ENCODE measurements at places on chromosomes 1 and 21.

GRCh38 chr1:91924146-91924545 is 25.1 kb upstream of the BRDT start:
- DNase-seq, result no peak

DNA sequence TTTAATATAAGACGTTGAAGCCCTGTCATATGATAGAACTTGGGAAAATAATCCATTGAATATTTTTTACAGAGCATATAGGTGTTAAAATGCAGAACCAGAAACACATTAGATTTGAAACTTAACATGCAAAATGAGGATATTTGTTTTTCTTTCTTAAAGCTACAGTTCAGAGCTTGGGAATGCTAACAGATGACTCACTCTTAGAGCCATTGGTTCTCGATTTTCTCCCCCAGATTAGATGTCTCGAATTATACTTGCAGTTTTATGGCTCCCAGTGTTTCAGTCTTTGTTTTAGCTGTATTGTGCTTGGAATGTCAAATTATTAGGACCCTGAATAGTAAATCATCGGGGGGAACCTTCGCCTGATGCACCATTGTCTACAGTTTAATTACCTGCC is 575.7 kb upstream of the ZP4 start:
- DNase-seq, result no peak

DNA sequence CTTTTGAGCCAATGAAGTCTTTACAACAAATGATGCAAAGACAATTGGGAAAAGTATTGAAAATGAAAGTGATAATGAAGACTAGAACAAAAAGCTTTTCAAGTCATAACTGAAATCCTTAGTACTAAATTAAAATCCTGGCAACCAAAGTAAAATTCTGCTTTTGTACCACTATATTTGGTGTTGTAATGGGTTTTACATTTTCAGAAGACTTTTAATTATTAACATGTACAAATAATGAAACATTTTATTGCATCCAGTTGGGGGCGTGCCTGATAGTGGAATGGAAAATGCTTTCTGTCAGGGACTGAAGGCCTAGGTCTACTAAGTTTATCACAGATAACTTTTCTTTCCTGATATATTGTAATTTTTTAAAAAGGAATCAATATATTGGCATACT is 89.4 kb downstream of the SDCCAG8 start:
- no peak for DNase-seq

GRCh38 chr1:41318135-41318534 is 43.1 kb upstream of the FOXO6 start:
- no peak for DNase-seq

GRCh38 chr1:203182387-203182953 is 4.0 kb downstream of the CHI3L1 start:
- DNase-seq, result no peak

- DNase-seq, result no peak
Measured at GRCh38 chr1:35707601-35708440, 10.9 kb downstream of the C1orf216 start.

DNA sequence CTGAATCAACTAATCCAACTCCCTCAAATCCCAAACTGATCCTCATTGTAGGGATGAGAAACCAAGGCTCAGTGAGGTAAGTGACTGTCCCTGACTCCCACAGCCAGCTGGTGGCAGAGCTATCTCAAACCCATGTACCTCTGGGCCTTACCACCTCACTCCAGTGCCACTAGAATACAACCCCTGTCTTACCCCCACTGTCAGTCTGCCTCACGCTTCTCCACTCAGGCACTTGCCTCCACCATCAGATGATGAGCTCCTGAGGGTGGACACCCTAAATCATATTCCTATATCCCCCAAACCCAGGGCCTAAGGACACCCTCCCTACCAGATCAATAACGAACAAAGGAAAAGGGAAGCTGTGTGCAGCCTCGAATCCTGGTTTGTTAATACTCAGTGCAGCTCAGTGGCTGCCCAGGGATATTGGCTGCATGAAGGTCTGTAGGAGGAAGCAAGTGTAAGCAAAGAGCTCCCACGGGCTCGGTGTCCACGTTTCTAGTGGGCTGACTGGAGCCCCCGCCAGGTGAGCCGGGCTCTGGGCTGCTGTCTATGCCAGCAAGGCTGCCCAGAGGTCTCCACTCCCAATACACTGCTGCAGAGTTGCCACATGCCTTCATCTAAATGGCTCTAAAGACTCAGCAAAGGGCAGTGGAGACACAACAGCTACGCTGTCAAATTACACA is 533.4 kb downstream of the MATN1 start:
- DNase-seq, result no peak

DNA sequence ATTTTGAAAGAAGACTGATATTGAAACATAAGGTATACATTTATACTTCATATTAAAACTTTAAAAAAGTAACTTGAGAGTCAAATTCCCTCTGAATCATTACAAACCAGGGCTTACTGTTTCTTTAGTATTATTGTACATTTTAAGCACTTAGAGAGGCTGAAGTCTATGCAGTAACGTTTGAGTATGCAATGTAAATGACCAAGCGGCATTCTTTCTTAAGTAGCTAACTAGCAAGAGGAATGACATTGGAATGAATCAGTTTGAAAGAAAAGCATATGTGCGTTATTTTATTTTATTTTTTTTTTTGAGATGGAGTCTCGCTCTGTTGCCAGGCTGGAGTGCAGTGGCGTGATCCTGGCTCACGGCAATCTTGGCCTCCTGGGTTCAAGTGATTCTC is 24.3 kb downstream of the WNT2B start:
- no peak for DNase-seq

Data from 8988T (cell line).